ENCODE measurements at places on chromosomes 2 and 18.

DNA sequence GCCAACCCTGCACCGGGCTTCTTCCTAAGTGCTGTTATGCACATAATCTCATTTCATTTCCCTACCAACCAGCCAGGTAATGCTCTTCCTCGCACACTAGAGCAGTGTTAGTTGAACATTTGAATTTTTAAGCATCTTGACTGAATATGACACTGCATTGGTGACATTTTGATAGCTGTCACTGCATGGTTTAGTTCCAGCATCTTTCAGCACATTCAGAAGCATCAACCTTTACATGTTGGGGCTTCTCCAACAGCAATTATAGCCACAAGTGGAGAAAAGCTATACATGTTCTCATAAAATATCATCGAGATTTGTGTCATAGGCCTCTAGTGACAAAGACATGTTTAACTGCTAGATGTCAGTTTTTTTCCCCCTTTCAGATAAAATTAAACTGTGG, 230.1 kb upstream of the FOSL2 start:
- DNase-seq: no peak

GRCh38 chr18:711310-711656, 1.1 kb downstream of the ENOSF1 start:
- DNase-seq: no peak

- peak; percentile 64 for DNase-seq
Measured at GRCh38 chr18:76363436-76364120, 131.5 kb downstream of the ZNF516 start.

- DNase-seq: no peak
Measured at GRCh38 chr2:120772261-120772660, 36.6 kb downstream of the GLI2 start.

- peak; percentile 55 for DNase-seq
Measured at GRCh38 chr2:223970343-223971128, 13.3 kb downstream of the MRPL44 start.

GRCh38 chr2:110807522-110807921, 75.1 kb downstream of the ACOXL start:
- DNase-seq: peak; percentile 9

- DNase-seq: no peak
Measured at GRCh38 chr2:234712421-234712935, 215.6 kb upstream of the ARL4C start.

- no peak for DNase-seq
Measured at GRCh38 chr2:28904802-28905457, 10.5 kb downstream of the WDR43 start.

- no peak for DNase-seq
Measured at GRCh38 chr18:43863180-43863579, 585.9 kb upstream of the SYT4 start.

DNA sequence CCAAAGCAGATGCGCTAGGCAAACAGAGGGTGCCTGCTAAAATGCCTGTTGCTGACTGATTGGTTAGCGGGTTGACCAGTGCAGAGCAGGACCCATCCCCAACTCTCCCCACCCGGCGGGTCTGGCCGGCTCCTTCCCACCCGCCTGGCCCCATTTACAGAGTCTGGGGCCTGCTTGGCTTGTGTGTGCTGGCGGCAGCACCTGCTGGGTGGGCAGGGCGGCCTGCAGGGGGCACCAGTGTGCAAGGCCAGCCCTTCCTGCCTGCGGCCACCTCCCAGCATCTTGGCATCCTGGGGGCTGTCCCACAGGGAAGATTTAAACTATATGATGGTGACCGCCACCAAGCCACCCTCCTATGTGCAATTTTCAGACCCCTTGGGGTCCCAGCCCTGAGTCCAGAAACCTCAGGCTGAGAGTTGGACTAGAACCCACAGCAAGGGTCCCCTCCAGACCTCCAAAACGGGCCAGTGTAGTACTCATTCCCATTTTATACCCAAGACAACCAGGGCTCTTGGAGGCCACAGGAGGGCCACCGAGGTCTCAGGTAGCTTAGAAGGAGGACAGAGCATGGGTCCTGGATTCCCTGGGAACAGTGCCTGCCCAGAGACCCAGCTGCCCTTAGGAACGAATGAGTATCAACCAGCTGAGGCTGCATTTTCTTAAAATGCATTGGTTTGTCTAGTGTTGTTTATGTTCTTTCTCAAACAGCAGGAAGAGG, 173.6 kb downstream of the SMAD7 start:
- peak; percentile 28 for DNase-seq

- no peak for DNase-seq
Measured at GRCh38 chr2:69545477-69545932, 98.0 kb downstream of the AAK1 start.

GRCh38 chr18:55706898-55707297, 118.9 kb upstream of the TCF4 start:
- DNase-seq: peak; percentile 15

- peak; percentile 55 for DNase-seq
Measured at GRCh38 chr2:109611467-109612095, 2.2 kb downstream of the SEPTIN10 start.

DNA sequence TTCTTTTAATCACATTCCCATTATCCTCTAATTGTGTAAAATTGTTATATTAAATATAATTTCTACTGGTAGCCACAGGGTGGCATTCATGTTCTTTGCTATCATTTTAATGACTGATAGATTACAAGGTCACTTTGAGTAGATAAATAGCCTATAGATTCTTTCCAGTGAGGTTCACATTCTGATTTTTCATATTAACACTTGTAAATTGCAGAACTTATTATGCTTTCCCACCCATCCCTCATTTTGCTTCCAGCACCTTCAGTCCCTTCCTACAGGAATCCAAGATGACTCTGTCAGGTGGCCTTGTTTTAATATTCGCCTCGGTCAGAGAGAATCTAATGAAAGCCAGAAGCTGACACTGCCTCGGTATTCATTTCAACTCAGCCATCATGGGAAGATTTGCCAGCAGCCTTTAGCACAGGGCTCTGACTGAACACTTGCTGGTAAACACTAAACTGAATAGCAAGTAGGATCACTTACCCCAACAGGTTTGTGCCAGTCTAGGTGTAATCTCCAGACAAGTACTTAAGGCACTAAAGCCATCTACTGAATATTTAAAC, 101.2 kb upstream of the FSHR start:
- no peak for DNase-seq

DNA sequence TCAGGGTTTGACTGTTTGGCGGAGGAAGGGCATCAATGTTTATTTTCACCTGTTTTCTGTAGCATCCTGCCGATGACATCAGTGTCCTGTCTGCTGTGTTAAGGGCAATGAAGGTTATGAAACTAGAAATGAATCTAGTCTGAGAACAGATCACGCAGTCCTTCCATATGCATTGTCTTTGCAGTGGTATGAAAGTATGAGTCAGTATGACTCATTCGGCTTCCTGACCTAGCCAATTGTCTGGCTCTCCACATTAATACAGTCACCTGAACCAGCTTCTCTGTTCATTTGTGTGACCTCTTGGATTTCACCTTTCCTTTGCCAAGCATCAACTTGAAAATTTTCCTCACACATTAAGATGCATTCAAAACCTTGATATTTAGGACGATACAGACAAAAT, 353.8 kb downstream of the RND3 start:
- peak; percentile 94 for DNase-seq

DNA sequence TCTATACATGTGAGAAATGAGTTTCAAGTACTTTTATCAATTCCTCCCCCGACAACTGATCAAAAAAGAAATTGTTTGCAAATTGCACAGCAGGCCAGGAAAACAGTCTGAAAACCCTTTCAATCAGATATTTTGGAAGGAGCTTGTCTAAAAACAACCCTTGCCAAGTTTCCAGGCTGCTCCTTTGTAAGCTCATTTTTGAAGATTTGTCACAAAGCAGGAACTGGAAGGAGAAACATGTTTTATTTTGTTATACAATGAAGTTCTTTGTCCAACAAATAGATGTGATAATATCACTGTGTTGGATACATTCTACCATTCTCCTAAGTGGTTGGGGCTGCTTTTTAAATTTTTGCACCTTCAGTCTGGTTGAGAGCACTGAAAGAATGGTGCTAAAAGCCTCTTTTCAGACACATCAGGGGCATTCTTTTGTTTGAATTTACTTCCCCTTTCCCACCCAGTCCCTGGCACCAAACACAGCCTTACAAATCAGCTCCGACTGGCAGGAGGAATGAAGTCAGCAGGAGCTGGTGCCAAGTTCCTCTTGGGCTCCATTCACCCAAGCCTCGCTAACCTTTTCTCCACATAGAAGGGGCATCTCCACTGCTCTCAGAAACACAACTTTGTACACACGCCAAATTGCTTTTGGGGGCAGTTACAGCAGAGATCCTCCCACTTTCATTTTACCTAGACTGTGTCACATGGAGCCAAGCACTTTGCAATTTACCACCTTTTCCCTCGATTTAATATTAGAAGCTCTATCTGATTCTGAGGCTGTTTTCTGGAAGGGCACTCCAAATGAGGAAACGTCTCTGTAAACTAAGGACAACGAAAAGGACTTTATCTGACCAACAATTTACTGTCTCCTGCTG, 88.0 kb downstream of the C1D start:
- peak; percentile 28 for DNase-seq

GRCh38 chr18:71554686-71555085, 989.5 kb downstream of the CBLN2 start:
- DNase-seq: no peak

DNA sequence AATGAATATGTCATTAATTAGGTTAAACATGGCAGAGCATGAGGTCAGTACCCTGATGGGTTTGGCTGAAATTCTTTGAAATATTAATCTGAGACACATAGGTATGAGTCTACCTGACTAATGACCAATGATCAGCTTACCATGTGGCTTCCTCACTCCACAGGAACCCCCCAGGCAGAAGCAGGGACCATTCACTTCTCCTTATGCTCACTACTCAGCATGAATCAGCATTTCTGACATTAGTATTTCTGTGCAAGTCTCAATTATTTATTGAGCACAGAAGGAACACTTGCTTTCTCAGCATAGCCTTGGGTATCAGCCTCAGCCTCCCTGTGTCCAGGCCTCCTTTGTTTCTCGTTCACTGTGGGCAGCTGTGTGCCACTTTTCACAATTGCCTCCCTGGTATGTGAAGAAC, 9.3 kb upstream of the KCNE4 start:
- DNase-seq: peak; percentile 68

DNA sequence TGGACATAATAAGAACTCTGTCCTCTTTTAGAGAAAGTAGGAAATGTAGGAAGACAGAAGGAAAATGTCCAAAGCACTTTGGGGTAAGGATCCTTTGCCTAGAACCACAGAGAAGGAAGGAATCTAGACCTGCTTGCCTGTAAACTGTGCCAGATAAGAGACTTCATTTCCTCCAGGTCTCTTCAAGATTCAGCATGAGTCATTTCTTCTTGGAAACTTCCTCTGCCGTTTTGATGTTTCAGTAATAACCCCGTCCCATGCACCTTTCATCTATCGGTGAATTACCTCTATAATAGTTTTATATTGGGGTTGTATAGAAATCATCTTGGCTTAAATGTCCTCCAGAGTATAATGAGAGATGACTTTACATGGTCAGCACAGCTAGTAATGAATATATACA, 63.2 kb upstream of the LRATD1 start:
- no peak for DNase-seq

DNA sequence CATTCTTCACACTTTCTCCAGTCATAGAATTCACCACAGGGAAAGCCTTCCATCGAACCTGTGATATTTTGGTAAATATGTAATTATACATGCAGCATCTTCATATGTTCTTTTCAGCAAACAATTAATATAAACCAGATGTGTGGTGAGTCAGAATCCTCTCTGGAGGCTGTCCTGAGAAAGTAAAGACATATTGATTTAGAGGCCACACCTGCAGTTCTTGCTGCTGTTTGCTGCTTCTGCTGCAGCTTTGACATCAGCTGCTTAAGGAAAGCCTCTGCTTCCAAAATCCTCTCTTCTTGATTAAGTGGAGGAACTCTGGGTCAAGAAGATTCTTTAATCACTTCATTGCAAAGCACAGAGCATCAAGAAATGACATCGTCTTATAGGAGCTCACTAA, 568.8 kb upstream of the ZEB2 start:
- no peak for DNase-seq

GRCh38 chr2:111031546-111032478, 88.9 kb upstream of the BCL2L11 start:
- DNase-seq: peak; percentile 10

DNA sequence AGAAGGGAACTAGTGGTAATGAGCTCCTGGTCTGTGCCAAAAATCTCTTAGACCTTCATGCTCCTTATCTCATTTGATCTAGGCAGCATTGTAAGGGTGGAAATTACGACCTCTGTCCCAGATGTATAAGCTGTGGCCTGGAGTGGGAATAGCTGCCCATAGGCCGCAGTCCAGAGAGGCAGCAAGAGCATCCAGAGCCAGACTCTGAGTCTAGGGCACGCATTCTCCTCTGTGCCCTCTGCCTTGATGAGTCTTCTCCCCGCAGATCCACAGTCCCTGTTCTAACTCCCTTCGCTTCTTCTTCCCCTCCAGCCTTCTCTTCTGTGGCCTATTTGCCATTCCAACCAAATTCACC, 304.6 kb downstream of the MYCN start:
- no peak for DNase-seq

DNA sequence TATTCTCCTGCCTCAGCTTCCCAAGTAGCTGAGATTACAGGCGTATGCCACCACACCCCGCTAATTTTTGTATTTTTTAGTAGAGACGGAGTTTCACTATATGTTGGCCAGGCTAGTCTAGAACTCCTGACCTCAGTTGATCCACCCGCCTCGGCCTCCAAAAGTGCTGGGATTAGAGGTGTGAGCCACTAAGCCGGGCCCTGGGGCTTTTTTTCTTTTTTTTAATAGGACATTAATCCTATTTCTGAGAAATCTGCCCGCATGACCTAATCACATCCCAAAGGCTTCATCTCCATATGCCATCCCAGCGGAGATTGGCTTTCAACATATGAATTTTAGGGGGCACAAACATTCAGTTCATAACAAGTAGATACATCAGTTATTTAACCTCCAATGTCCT, 128.6 kb downstream of the CNTNAP5 start:
- no peak for DNase-seq

- no peak for DNase-seq
Measured at GRCh38 chr2:200403814-200404213, 97.3 kb downstream of the SPATS2L start.

DNA sequence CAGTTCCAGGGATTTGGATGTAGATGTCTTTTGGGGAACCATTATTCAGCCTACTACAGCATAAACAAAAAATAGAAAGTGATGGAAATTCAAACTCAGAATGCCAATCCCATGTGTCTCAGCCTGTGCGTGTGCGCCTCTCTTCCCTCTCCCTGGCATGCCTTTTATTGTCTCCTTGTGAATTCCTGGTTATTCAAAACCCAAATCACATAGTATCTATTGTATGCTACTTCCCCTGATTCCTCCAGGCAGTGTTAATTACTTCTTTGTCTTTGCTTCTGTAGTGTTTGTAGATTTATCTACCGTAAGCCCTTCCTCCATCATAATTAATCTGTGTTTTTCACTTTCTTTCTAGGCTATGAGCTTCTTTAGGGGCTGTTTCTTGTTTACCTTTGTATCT, 38.9 kb downstream of the RHBDD1 start:
- no peak for DNase-seq

- DNase-seq: no peak
Measured at GRCh38 chr18:62279561-62279960, 45.5 kb upstream of the TNFRSF11A start.

All from M059J (cell line).